Ovary (tissue), 10 donors: ENCODE measurements at places on chromosomes 12 and 14. TPM values are rescaled to one million over a fixed set of nuclear protein-coding genes. Genes with fewer than 3 reads are reported as not detected.
A peak's percentile ranks its signal among the peaks of the same experiment; 100 is the strongest.

PLEKHD1 gene
- total RNA-seq = not detected

KRT82 gene
- not detected for total RNA-seq

KCNC2 gene
- total RNA-seq = not detected

PPFIA2 gene
- total RNA-seq = 2.5 TPM

DNA sequence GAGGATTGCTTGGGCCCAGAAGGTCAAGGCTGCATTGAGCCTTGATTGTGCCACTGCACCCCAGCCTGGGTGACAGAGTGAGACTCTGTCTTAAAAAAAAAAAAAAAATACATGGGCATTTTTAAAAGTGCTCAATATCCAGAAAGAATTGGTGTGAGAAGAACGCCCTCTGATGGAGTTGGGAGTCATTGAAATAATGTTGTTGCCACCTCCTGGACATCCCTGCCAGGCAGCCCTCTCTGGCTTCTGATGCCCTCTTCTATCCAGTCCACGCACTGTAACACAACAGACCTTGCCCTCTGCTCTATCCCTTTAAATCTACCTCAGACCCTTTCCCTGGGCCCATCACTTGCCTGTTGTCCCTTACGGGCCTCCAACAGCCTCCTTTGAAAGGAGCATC is 4.9 kb downstream of the PTGDR start:
- DNase-seq = no peak

DNA sequence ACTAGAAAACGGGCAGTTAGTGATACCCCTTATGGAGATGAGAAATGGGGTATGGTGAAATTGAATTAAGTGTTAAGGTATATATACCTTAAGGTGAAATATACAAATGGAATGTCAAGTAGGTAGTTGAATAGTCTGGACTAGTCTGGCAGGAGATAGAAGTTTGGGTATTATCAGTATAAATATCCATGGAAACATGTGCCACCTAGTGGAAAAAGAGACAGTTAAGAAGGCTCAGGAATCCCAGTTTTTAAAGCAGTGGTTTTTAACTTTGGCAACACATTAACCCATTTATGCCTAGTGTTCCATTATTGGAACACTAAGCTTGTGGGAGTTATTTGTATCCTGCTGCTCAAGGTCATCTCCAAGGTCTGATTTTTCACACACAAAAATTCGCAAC is 38.6 kb upstream of the TPH2 start:
- no peak for DNase-seq

DNA sequence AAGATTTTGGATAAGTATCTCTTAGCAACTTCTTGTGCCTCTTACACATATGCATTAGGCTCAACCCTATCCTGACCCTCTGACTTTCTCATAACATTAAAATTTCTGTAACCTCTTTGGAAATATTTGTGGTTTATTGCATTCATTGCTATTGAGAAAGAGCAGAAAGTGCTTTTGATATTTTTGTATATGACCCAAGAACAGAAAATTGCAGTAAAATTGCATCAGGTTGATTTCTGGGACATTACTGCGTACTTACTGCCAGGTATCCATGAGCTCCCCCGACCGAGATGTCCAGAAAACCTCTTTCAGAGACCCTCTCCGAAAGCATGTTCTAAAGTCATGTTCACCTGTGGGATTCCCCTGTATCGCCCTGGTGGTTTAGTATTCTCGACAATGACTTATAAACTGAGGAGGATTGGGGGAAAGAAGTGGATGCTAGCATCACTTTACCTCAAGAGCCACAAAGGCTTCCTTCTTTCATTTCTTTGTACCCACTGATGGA is 14.5 kb upstream of the IL22 start:
- no peak for DNase-seq

DNA sequence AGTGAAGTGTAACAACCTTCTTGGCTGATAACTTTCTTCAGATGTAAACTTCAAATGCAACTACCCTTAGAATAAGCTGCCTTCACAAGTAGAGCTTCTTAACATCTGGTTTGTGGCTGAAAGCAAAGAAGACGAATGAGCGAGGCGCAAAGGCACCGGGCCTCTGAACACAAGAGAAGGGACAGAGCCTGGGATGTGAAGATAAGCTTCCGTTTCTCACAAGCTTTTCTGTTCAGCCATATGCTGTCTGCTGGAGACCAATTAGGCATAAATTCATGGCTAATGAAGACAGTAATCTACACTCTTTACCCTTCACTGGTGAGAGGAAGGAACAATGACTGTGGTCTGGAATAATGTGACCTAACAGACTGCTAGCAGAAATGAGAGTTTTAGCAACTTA is 195.2 kb downstream of the ATXN7L3B start:
- DNase-seq = no peak

- DNase-seq = no peak
Measured at GRCh38 chr12:26557326-26557725, 275.7 kb downstream of the ITPR2 start.

DNA sequence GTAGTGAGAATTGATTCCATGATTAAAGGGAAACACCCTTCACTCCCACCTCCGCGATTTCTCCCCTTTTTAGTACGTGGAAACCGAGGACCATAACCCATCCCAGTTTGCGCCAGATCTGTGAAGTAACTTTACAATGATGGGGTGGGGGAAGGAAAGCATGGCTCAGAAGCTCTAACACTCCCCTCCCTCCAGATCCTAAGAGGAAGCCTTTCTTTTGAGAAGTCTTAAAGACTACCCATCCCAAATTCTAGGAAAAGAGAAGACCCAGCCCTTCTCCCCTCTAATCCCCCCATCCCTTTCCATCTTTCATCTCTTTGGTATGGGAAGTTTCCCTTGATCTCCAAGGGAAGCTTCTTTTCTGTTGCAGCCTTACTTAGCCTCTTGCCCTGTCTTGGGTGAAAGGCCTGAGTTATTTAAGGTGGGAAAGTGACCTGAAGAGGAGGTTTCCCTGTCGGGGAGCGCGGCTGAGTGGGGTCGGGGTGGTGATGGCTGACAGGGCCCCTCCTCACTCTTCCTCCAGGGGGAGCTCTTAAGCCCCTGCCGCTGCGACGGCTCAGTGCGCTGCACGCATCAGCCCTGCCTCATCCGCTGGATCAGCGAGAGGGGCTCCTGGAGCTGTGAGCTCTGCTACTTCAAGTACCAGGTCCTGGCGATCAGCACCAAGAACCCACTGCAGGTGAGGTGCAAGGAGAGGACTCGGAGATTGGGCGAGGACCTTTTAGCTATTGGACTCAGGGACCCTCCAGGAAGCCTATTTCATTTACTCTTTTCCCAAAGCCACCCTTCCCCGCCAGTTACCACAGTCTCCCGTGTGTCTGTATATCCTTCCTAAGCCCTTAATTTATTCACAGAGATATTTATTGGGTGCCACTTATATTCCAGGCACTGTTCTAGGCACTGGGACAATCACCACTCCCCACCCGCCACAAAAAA is 1.8 kb downstream of the MARCHF9 start:
- no peak for DNase-seq

GRCh38 chr12:121812921-121813896 is 9.4 kb downstream of the SETD1B start:
- DNase-seq = peak; percentile 39

DNA sequence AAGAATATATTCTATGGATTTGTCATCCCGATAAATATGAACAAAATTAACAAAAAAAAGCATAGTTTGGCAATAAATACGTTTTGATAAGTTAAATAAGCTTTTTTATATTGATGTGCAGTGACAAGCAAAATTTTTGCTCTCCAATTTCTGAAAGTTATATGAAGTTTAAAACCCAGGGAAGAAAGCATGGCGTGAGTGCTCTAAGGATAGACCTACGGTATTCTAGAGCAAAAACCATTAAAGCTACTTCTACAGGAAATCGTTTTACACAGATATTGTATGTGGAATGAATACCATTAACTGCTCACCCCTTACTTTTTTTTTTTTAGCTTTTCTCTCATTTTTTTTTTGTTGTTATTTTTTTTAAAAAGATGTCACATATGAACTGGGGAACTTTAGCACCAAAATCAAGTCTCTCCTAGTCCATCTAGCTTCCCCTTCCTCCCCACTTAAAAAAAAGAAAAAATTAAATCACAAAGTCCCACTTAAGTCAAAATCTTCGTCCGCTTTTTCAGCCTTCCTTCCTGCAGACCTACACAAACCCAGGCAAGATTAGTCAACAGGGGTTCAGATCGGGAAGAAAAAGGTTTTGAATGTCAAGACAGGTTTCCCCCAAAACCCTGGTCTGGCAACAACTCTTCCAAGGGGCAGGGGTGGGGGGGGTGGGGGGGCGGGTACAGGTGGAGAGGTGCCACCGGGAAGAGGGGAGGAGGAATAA is 4.4 kb downstream of the ZFP36L1 start:
- DNase-seq = no peak

DNA sequence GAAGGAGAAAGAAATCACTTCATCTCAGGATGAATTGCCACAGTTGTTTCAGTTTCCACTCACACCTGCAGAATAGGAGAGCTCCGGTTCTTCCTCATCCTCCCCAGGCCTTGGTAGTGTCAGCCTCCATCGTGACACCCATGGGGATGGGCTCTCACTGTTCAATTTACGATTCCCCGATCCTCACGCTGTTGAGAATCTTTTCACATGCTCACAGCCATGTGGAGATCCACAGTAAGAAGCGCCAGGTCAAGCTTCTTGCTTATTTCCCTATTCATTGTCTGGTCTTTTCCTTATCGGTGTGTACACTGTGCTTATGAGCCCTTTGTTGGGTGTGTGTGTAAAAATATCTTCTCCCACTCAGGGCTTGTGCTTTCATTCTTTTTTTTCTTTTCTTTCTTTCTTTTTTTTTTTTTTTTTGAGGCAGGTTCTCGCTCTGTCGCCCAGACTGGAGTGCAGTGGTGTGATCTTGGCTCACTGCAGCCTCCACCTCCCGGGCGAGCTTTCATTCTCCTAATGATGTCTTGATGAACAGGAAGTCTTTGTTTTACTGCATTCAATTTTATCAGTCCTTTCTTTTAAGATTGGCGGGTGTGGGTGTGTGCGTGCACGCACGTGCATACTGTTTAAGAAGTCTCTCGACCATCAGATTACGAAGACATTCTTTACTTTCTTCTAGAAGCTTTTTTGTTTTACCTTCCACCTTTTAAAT is 21.5 kb downstream of the RIN3 start:
- no peak for DNase-seq

GRCh38 chr14:105461903-105462302 is 12.7 kb upstream of the CRIP2 start:
- DNase-seq = no peak

- DNase-seq = no peak
Measured at GRCh38 chr12:13026286-13026685, 17.9 kb upstream of the FAM234B start.

- no peak for DNase-seq
Measured at GRCh38 chr14:58131386-58131785, 20.6 kb downstream of the ARMH4 start.
